Articular chondrocyte of knee joint (primary cell): ENCODE measurements at places on chromosomes 3 and 15. TPM values are rescaled to one million over a fixed set of nuclear protein-coding genes. Genes with fewer than 3 reads are reported as not detected.

TUSC7 gene
- total RNA-seq, result not detected in 2 replicates

CPLX3 gene
- not detected in 2 replicates for total RNA-seq

ALPK3 gene
- 0.78 and 2.8 TPM in 2 replicates for total RNA-seq

COL6A5 gene
- total RNA-seq, result not detected in 2 replicates

ADAMTS9 gene
- total RNA-seq, result 4.6 and 7.5 TPM in 2 replicates

KY gene
- total RNA-seq, result 4.8 and 6.4 TPM in 2 replicates

LRRC15 gene
- total RNA-seq, result 7.1 and 29.7 TPM in 2 replicates

EIF4E3 gene
- 6.2 and 7.8 TPM in 2 replicates for total RNA-seq

GALNT15 gene
- total RNA-seq, result 26.9 and 54.3 TPM in 2 replicates

GRK7 gene
- not detected in 2 replicates for total RNA-seq

ITIH3 gene
- 0.11 and 0.39 TPM in 2 replicates for total RNA-seq

GSK3B gene
- total RNA-seq, result 72.9 and 75.9 TPM in 2 replicates

SMAD6 gene
- 86.9 and 91.2 TPM in 2 replicates for total RNA-seq

NEK10 gene
- total RNA-seq, result 29.4 and 50.3 TPM in 2 replicates

FBXO45 gene
- total RNA-seq, result 10.6 and 11.2 TPM in 2 replicates

JMJD7 gene
- 2.7 and 3.1 TPM in 2 replicates for total RNA-seq

AGBL1 gene
- total RNA-seq, result under 0.01 TPM in 1 of 2 replicates, not detected in the other

CACNA2D2 gene
- total RNA-seq, result 0.22 TPM in 1 of 2 replicates, not detected in the other

GASK1A gene
- 0.78 and 1.3 TPM in 2 replicates for total RNA-seq

ARNT2 gene
- 18.3 and 21.4 TPM in 2 replicates for total RNA-seq

RASGRP1 gene
- under 0.01 and 0.11 TPM in 2 replicates for total RNA-seq

DGKG gene
- 7.0 and 7.3 TPM in 2 replicates for total RNA-seq

SHC4 gene
- 2.5 and 2.7 TPM in 2 replicates for total RNA-seq

STT3B gene
- total RNA-seq, result 177 and 191 TPM in 2 replicates

CYP8B1 gene
- not detected in 2 replicates for total RNA-seq

CRYGS gene
- total RNA-seq, result 1.6 and 1.8 TPM in 2 replicates

LRTM1 gene
- not detected in 2 replicates for total RNA-seq
